ENCODE measurements at places on chromosomes 1 and 21.

GRCh38 chr1:63821091-63822005, 47.5 kb downstream of the ROR1 start:
- DNase-seq: no peak

GRCh38 chr1:219710529-219711194, 97.8 kb upstream of the ZC3H11B start:
- no peak for DNase-seq

DNA sequence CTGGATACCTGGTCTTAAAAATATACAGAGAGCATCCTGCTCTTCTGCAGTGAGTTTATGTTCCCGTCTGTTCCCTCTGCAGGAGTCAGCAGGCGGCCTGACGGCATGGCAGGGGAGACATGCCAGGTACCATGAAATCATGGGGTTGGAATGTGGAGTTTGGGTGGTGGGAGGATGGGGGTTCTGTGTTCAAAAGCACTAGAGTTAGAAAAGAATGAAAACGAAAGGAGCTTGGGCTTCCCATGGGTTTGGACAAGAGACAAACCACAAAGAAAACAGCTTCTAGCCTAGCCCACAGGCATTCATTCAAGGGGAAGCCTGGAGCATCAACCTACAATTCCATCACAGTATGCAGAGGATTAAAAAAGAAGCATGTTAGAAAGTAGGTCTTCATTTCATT, 59.9 kb downstream of the WARS2 start:
- DNase-seq: no peak

DNA sequence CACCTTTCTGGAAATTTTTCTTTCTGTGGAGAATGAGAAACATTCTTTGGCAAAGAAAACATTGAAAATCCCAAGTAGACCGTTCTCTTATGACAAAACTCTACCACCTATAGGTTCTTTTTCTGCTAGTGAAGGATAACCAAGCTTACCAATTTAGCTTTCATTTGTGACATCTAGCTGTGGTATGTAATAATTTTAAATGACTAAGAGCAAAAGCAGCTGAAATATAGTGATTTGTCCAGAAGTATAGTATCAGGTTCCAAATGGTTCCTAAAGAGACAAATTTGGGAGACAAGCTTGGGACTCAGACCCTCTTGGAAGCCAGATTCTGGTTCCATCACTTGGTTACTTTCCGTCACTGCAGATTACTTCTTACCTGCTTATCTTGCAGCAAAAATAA, 24.4 kb downstream of the FUBP1 start:
- no peak for DNase-seq

DNA sequence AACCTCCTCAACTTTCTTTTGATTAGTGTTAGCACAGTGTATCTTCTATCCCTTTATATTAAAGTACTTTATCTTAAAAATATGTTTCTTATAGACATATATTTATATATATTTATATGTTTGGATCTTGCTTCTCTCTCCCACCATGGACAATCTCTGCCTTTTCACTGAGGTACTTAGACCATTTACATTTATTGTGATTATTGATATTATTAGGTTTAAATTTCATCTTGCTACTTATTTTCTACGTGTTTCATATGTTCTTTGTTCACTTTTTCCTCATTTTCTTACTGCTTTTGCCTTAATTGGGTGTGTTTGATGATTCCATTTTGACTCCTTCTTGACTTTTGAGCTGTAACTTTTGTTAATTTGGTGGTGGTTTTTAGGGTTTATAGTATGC, 70.7 kb downstream of the POFUT2 start:
- DNase-seq: no peak

DNA sequence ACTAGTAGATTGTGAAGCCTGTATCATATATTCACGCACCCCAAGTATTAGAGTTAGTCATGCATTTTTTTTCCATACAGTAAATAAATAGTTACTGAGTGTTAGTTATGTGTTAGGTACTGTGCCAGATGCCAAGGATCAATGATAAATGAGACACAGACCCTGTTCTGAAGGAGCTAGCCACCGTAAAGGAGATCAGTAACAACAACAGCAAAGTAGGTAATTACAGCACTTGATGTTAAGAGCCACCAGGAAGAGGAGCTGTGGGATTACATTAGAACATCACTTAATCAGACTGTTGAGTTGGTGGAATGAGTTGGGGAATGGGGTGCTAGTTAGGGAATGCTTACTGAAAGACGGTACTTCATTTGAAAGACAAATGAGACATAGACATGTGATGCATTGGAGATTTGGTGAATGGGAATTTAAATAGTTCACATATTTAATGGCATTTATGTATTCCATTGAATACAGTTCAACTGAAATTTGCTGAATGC, 21.0 kb downstream of the PRKAA2 start:
- no peak for DNase-seq

DNA sequence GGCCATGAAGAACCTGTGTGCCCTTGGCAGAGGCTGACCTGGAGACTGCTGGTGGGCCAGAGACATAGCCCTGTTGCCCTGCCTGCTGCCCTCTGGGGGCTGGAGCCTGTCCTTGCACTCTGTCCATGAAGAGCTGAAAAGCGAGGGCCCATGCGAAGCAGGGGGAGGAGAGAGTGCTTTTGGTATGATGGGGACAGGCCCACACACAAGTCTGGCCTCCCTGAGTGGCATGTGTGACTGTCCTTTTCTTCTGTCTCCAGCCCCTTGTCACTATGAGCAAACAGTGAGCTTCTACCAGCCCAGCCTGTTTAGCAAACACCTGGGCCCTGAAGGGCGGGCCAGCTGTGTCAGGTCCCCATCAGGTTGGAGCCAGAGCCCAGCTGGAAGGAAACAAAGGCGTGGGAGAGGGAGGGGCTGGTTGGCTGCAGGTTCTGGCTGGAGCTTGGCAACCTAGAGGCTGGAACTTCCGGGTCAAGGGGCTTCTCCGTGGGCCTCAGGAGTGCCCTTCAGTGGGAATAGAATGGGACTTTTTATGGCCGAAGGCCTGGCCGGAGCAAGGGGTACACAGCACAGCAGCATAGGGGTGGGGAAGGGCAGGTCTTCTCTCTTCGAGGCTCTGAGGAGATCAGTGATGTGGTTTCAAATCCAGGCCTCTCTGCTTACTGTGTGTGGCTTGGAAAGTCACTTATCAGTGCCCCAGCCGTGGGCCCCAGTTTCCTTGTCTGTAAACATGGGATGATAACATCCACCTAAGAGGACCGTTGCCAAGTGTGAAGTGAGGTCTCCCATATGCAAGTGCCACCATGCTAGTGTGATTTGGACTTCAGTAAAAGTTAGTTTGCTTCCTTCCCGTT, 14.3 kb downstream of the QSOX1 start:
- DNase-seq: no peak

- DNase-seq: no peak
Observed at GRCh38 chr1:145730900-145731299, 11.6 kb downstream of the CD160 start.

GRCh38 chr1:176903474-176903873, 261.0 kb downstream of the ASTN1 start:
- DNase-seq: no peak

Measured in stimulated activated CD8-positive, alpha-beta memory T cell treated with anti-CD3 and anti-CD28 coated beads, Interleukin-4, amount 100 ng/mL, for 24 hours (primary cell).